ENCODE measurements at places on chromosomes 2 and 18.

GRCh38 chr2:108612153-108612513 is 77.9 kb downstream of the LIMS1 start:
- no peak for DNase-seq

DNA sequence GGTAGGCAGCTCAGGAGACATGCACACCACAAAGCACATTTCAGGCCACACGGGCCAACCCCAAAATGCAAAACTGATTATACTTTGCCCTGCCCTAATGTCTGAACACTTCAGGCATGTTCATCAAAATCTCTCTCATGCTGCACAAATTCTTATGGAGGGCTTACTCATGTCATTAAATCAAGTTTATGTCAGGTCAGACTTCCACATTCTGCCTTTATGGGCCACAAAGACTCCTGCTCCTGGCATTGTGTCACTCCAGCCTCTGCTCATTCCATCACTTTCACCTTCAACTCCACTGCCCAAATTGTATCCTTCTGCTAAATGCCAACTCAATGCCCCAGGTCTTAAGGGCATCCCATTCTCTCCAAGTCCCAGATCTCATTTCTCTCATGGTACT is 9.2 kb downstream of the UXS1 start:
- no peak for DNase-seq

GRCh38 chr2:156826341-156826933 is 390.3 kb downstream of the GPD2 start:
- no peak for DNase-seq

DNA sequence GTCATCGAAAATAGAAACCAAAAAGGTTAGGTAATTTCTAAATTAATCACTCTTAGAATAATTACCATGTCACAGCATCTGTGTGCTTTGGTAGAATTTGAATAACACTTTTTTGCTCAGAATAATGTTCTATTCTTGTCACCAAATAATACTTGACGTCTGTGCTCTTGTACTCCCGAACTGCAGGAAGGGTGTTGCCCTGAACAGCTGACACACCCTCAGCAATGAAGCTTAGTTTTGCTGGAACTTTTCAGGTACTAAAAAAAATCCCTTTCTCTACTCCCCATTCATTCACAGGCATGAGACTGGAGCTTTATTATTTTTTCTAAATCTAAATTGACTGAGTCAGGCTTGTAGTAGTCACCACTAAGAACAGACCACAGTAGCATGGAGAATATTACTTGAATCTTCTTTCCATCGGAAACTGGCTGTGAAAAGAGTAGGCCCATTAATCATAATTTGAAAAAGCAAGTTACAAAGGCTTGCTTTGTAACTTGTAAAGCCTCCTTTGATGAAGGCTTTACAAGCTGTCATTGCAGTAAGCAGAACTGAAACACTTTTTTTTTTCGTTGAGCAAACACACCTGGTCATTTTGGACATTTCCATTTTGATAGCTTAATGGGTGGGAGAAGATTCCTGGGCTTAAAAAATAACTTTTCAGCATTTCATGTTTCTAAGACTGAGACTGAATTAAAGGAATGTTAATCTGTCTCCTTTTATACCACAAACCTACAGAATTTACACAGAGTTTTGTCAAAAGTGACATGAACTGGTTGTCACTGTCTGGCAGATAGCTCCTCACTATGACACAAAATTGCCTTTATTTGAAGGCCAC is 70.3 kb upstream of the PELI1 start:
- DNase-seq = no peak

DNA sequence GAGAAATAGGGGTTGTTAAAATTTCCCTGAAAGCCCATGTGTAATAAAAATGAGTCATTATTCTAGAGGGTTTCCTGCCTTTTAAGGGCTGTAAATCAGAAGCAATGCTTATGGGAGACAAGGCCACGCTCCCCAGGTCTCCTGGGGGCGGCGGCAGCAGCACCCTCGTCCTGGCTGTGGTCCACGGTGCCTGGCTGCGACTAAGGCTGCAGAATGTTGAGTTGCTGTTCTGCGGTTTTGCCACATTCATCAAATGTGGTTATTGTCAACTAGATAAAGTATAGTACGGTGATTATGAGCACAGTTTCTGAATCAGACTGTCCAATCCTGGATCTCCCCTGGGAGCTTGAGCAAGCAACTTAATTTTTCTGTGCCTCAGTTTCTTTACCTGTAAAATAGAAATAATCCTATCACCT is 11.9 kb upstream of the AGFG1 start:
- DNase-seq = peak; percentile 60

DNA sequence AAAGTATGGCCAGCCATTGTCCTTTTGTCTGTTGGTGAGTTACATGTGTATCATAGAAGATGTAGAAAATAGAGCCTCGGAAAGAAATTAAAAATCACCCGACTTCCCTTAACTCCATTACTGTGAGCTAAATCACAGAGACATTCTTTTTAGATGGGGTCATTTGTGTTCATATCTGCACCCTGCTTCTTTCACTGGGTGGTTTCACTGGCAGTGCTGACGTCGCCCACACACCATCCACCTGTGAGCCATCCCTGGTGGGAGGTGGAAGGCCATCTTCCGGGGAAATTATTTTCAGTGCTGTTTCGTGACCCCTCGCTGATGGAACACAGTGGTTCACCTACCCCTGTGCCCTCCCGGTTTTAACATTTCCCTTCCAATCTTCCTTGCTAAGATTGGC is 21.2 kb downstream of the SH3BP4 start:
- no peak for DNase-seq

DNA sequence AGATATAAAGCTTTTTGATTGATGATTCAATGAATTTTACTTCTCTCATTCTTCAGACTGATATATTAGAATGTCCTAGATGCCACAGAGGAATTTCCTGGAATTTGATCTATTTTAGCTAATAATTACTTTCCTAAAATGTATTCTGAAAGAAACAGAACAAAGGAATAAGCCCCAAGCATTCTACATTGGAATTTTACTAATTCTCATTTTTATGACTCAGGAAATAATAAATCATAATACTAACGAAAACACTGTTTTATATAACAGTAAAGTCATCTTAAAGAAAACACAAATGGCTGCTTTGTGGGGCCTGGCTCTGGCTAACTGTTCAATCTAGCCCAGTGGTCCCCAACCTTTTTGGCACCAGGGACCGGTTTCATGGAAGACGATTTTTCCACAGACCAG is 68.6 kb upstream of the LPIN2 start:
- DNase-seq = no peak

GRCh38 chr2:36369163-36369562 is 13.6 kb downstream of the CRIM1 start:
- DNase-seq = no peak

GRCh38 chr18:8889489-8889888 is 184.1 kb downstream of the MTCL1 start:
- DNase-seq = no peak

DNA sequence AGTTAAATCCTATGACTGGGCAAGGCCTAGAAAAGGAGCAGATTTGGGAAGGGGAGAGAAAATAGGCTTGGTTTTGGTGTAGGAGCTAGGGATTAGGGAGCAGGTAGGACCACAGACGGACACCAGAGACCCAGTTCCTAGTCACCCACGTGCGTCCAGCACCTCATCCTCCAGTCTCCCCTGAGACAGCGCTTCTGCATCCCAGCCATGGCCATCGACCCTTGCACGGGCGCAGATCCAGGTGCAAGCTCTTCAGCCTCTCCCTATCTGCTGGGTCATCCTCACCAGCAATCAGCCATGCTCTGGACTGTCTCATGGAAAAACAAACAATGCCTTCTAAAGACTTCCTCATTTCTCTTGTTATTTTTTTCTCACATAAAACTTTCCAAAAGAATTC is 246.8 kb upstream of the RAB6C start:
- DNase-seq = no peak

- DNase-seq = no peak
Measured at GRCh38 chr2:236938126-236938525, 147.6 kb upstream of the COPS8 start.

DNA sequence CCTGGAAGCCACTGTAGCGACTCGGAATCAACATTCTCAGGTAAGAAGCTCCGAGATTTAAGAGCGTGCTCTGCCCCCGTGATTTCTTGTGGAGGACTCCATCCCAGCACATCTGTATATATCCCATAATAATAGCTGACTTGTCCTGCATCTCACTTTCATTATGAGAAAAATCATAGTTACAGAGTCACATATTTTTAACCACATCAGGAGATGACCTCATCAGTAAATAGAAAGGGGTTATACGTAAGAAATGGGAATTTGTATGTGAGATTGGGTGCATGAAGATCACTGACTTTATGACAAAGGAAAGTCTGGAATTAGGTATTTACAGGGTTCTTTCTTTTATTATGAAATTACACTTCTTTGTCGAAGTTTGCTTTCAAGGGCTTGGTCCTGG is 16.4 kb upstream of the TMEM18 start:
- DNase-seq = no peak

DNA sequence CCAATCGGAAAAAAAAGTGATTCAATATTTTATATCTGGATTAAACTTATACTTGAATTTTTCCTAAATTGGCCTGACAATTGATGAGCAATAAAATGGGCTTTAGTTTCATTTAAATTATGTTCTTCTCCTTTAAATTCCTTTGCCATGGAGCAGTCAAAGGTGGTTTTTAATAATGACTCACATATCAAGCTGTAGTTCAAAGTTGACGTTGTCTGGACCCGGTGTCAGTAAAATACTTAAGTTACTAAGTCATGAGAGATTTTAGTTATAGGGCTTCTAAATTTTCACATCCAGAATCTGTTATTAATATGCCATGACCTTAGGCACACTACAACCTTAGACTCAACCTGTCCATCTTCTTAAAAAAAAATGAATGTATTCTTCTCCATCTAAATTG is 62.5 kb downstream of the CDH2 start:
- DNase-seq = no peak

- DNase-seq = no peak
Measured at GRCh38 chr2:111194835-111195621, 74.3 kb downstream of the BCL2L11 start.

DNA sequence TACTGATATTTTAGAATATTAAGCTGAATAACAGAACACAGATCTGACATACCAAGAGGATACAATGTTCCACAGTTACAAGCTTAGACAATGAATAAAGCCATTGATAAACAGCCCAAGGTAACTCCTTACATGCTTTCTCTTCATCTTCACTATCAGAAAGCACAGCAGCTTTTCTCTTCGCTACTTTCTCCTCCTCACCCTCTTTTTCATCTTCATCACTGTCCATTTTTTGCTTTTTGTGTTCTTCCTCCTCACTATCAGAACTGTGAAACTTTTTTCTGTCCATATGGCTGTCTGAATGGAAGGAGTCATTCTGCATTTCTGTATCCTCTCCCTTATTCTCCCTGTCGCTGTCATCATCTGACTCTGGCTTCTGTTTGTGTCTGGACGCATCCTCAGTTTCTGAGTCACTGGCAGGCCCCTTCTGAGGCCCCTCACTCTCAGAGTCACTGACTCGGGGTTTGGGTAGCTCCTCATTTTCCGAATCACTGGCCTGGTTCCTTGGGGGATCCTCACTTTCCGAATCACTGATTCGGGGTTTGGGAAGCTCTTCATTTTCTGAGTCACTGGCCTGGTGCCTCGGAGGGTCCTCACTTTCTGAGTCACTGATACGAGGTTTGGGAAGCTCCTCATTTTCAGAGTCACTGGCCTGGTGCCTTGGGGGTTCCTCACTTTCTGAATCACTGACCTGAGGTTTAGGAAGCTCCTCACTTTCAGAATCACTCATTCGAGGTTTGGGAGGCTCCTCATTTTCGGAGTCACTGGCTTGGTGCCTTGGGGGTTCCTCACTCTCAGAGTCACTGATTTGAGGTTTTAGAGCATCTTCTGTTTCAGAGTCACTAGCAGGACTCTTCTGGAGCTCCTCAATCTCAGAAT is 21.5 kb downstream of the IWS1 start:
- no peak for DNase-seq

Data from activated naive CD8-positive, alpha-beta T cell treated with anti-CD3 and anti-CD28 coated beads, Interleukin-2, amount 10 ng/mL, durations not matched to agents 7 days and 5 days (primary cell).